ENCODE measurements at places on chromosomes 2 and 18.

- DNase-seq = no peak
Observed at GRCh38 chr2:110205660-110206455, 1.0 kb upstream of the NPHP1 start.

DNA sequence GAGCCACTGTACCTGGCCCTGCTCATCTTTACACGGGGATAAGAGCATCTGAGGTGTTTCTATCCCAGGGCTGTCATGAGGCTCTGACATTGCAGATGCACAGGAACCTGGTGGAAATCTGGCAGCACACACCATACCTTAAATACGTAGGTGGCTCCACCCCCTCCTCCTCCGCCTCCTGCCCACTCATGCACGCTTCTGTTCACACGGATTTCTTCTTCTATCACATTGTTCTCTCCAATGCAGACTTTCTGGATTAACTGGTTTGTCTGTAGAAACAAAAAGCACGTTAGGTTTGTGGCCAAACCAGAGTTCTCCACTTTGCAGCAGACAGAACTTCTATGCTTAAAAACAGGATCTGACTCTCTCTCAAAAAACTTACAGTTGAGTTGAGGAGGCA is 118.2 kb downstream of the CLIP4 start:
- no peak for DNase-seq

- no peak for DNase-seq
Observed at GRCh38 chr2:168694173-168694572, 108.3 kb upstream of the NOSTRIN start.

GRCh38 chr2:49241991-49242390 is 87.7 kb upstream of the FSHR start:
- no peak for DNase-seq

- DNase-seq = no peak
Observed at GRCh38 chr18:57909620-57910019, 106.5 kb upstream of the ATP8B1 start.

GRCh38 chr2:41894563-41895333 is 153.1 kb upstream of the PKDCC start:
- DNase-seq = no peak

- DNase-seq = no peak
Observed at GRCh38 chr2:172894689-172895387, 159.2 kb downstream of the RAPGEF4 start.

GRCh38 chr2:176582176-176582575 is 312.9 kb downstream of the MTX2 start:
- no peak for DNase-seq

DNA sequence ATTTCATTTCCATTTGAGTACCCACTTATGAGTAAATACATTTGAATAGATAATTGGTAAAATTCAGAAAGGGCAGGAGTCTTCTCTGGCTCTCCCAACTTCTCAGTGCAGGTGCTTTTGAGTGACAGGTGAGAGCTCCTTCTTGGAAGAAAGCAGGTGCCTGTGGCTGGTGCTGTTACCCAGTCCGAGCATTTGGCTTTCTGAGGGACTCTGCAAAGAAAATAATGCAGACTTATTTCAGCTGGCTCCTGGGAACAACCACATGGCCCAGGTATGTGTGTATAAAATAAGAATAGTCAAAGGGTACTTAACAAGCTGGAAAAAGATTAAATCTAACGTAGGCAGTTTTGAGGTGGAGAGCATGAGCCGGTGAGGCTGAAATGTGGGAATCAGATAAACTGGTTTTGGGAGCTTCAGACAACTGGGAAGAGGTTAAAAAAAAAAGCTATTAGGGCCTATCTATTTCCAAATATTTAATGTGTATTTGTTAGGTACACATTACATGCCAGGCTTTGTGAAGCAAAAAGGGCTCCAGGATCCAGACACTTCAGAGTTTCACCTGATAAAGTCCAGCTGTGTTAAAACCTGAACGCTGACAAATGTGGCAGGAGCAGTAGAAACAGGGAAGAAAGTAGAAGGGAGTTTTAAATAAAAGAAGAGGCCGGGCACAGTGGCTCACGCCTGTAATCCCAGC is 20.6 kb downstream of the ZNF236 start:
- no peak for DNase-seq

Measured in midbrain (tissue), 1 donor.